ENCODE measurements at places on chromosomes 5 and 9.

GRCh38 chr5:9833871-9834270 is 203.7 kb upstream of the TAS2R1 start:
- DNase-seq, result no peak

DNA sequence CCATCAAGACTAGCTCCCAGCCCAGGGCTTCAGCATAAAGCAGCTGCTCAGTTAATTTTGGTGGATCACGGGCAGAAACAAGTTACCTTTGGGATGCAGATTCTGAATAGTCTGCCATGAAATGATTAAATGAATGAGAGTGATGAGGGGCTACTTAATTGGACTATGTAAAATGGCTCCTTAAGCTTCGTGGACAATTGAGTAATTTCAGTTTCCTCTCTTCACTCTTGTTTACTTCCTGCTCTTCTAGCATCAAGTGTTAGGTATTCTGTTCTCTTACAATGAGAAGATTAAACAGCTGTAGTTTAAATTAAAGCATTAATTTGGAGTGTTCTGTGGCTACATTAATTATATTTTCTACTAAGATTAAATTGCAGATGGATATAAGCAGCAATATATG is 28.1 kb downstream of the PIK3R1 start:
- DNase-seq, result no peak

DNA sequence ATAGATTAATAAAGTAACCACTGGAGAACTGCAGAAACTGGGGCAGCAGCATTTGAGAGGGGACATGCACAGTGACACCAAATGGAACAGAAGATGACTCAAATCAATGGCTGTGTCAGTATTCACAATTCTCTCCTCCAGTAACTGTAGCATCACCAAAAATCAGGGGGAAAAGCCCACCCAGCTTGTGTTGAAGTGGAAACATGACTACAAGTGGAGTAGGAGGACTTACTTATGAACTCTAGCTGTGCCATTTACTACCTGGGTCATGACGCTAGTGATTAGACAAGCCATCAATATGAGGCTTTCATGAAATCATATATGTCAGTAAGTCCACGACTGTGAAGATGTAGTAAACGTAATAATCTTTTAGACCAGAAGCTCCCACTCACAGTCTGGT is 199.8 kb upstream of the PTGER4 start:
- DNase-seq, result no peak

DNA sequence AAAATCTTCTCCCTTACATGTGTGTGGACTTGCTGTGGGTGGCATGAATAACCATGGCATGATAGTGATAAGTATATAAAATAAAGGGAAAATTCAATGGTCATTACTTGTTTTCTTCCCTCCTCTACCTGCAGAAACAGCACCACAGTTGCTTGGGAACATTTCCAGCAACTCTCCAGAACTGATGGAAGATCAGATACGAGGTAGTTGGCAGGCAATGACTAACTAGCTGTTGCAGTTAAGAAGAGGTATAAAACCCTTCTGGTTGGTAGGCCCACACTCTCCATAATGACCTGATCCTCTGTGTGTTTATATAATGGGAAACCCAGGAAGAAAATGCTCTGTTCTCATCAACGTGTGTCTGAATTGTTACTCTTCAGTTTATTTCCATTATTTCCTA is 185.9 kb downstream of the SYK start:
- no peak for DNase-seq

DNA sequence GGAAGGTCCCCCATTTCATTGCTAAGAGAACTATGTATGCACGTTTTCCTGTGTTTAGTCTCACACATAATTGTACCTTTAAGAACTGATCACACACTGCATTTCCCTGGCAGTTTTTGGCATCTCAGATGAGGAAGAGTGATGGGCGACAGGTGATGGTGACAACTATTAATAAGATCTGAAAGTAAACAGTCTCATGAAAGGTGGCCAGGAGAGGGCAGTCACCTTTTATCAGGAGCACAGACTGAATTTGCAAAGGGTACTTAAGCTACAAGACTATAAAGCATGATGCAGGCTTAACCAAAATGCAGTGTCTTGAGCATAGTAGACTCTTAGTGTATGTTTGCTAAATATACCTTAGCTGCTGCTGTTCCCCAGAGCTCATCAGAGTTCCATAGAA is 91.5 kb downstream of the GHR start:
- DNase-seq, result no peak

- no peak for DNase-seq
Observed at GRCh38 chr5:180436275-180436674, 57.9 kb upstream of the CNOT6 start.

DNA sequence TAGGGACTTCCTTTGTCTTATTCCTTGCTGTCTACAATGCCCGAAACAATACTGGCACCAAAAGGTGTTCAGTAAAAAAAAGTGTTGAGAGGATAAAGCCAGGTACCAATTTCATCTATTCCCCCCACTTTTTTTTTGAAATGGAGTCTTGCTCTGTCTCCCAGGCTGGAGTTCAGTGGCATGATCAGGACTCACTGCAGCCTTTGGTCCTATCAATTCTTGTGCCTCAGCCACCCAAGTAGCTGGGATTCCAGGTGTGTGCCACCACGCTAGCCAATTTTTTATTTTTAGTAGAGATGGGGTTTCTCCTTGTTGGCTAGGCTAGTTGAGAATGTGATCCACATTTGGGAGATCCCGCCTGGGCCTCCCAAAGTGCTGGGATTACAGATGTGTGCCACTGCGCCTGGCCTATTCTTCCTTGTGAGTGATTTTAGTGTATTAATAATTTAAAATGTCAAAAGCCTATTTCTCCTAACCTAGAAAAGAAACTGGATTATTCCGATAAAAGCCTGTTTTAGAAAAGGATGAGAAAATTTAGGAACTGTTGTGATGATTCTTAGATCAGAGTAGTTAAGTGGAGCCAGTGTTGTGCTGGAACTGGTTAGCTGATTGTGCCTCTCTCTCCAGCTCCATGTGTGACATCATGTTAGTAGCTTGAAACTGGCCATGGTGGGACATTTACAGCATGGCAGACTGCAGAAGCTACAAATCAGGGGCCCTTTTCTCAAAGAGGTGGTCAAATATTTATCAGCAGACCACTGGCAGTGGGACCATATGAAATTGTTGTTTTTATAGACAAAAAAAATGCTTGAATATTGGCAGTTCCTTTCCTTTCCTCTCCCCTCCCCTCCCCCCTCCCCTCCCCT is 14.3 kb downstream of the CDC42SE2 start:
- DNase-seq, result no peak

GRCh38 chr5:81080809-81081460 is 120.8 kb downstream of the RASGRF2 start:
- DNase-seq, result no peak

DNA sequence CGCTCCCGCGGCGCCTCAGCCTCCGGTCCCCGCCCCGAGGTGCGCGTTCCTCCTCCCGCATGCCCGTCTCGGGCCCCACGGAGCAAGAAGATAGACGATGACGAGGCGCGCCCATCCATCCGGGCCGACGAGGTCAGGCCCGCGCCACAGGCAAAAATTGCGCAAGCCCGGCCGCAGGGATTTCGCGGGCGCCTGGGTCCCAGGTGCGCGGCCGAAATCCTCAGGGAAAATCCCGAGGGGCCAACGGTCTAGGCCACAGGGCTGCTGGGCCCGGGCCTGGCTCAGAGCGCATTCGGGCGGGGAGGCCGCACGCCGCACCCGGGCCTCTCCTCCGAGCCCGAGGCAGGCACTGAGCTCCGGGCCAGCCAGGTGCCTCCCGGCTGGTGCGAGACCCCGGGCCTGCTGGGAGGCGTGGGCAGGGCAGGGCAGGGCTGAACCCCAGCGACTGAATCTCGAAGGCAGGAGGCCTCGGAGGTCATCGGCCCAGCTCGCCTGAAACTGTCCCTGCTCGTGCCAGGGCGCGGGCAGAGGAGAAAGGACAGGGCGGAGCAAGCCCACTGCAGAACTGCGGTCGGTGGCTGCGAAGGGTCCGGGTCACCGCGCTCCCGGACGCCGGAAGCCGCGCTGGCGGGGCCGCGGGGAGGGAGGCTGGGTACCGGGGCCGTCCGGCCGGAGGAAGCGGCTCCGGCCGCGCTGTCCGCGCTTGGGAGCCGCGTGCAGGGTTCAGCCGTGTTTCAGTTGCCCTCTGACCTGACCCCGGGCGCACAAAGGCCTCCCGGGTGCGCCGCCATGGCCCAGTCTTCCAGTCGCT is 66.8 kb downstream of the FOXD1 start:
- DNase-seq, result no peak

- DNase-seq, result no peak
Observed at GRCh38 chr5:88503041-88503345, 234.3 kb upstream of the TMEM161B start.

GRCh38 chr9:104617418-104617817 is 586 bp downstream of the OR13C9 start:
- DNase-seq, result no peak

DNA sequence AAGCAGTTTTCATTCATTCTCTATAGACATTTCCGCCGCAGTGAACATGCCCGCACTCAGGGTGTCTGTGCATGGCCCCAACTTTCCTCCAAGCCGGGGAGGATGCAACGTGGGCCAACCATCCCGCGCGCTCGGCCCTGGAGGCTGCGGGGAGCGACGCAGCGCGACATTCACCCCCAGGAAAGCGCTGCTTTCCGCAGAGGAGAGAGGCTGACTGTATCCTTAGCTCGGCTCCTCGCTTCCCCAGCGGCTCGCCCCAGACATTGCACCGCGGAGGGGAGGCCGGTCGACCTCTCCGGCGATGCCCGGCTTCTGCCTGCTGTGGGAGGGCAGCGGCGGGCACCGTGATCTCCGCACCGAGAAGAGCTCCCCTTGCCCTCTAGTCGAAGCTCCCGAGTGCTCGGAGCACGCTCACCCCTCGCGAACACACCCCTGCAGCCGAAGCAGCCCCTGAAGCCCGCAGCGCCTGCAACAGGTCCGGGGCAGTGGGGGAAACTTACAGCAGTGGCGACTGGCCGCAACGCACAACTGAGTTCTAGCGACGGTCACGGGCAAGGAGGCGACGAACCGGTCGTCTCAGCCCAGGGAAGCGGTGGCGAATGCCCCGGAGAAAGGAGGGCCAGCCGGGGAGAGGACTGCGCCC is 600 bp downstream of the ENC1 start:
- no peak for DNase-seq

DNA sequence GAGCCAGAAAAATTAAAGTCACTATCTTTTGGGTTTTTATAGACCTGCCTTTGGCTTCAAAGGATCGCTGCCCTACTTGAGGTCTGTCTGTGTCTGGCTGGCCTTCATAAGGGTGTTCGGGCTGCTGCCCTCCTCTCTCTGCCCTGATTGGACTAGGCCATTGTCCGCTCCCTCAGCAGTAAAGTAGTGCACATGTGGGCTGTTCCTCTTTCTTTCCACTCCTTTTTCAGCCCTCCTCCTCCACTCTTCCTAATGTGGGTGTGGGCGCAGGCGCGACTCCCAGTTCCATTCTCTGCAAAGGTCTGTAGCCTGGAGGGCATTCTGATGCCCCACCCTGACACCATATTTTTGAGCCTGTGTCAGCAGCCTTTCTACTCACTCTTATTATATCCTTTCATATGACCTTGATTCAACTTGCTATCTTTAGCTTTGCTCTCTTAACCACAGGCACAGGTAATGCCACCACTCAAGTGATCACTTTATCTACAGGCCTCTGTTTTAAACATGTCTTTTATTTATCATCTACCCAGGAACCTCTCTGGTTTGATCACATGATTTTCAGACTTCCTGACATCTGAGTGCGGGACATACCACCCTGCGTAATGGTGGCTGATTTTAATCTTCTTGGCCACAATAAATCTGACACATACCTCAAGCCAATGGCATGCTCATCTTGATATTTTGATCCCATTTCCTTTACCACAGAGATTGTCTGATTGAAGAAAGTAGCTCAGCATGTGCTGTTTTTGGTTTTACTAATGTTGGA is 144.5 kb downstream of the AOPEP start:
- no peak for DNase-seq

DNA sequence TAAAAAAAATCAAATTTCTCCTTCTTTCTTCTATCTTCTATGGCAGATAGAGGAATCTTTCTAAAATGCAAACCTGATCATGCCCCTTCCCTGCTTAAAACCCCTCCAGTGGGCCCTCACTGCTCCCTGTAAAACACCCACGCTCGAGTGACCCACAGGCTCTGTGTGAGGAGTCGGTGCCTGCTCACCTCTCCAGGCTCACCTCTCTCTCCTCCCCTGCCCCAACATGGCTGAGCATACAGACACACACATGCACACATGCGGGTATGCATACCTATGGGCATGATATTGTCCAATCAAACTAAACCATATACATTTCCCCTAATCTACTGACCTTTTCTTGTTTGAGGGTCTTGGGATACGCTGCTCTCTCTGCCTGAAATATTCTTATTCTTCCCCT is 40.8 kb upstream of the COL15A1 start:
- DNase-seq, result no peak

GRCh38 chr5:115952588-115952987 is 9.7 kb upstream of the LVRN start:
- no peak for DNase-seq

- DNase-seq, result no peak
Observed at GRCh38 chr5:87004101-87004500, 263.6 kb upstream of the RASA1 start.

GRCh38 chr9:122096620-122097415 is 3.7 kb upstream of the TTLL11 start:
- no peak for DNase-seq

GRCh38 chr5:88659529-88660263 is 223.3 kb downstream of the MEF2C start:
- no peak for DNase-seq

GRCh38 chr5:9104571-9105339 is 441.1 kb downstream of the SEMA5A start:
- DNase-seq, result no peak

DNA sequence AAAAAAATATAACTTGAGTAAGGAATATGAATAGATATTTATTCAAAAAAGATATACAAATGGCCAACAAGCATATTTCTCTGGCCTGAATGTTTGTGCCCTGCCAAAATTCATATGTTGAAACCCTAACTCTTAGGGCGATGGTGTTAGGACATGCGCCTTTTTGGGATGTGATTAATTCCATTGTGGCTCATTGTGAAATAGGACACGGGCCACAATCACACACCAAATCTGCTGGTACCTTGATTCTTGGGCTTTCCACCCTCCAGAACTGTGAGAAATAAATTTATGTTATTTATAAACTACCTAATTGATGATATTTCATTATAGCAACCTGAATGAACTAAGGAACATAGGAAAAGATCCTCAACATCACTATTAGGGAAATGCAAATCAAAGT is 5.7 kb upstream of the IFNA21 start:
- DNase-seq, result no peak

DNA sequence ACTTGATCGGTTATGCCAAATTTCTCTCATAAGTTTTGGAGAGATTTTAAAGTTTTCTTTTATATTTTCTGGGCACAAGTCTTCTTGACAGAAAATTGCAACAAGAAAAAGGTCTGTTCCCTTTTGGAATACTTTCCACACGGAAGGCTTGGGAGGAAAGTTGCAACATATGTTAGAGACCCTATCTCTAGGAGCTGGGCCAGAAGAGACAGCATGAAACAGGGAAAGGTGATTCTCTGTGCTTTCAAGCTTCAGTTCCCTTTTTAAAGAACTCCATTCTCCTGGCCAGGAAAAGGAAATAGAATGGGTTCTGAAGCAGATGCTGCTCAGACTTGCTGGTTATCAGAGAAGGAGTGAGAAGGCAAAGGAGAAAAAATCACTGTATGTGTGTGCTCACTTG is 368.3 kb downstream of the SPATA31D1 start:
- no peak for DNase-seq

- no peak for DNase-seq
Observed at GRCh38 chr5:172342918-172343317, 59.4 kb upstream of the UBTD2 start.

Measured in NCI-H2107 (cell line).